Choroid plexus epithelial cell (primary cell): ENCODE measurements at places on chromosomes 2 and 18.

GRCh38 chr2:20487392-20488174, 40.7 kb downstream of the RHOB start:
- no peak for DNase-seq

DNA sequence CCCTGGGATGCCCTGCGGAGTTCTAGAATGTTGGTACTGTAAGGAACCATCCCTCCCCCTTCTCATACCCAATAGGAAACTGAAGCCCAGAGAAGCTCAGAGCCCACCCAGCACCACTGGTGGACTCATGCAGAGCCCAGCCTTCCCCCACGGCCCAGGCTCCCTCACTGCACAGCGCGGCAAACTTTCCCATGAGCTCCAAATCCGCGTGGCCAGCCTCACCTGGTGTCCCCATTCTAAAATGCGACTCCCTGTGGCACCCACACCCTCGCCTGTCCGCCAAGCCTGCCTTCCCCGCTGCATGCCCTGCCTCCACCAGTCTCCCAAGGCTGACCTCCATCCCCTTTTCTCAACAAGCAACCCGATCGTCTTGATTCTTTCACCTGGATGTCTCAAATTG, 51.1 kb downstream of the PTGR3 start:
- no peak for DNase-seq

GRCh38 chr2:205524656-205525055, 157.6 kb upstream of the NRP2 start:
- DNase-seq: no peak

DNA sequence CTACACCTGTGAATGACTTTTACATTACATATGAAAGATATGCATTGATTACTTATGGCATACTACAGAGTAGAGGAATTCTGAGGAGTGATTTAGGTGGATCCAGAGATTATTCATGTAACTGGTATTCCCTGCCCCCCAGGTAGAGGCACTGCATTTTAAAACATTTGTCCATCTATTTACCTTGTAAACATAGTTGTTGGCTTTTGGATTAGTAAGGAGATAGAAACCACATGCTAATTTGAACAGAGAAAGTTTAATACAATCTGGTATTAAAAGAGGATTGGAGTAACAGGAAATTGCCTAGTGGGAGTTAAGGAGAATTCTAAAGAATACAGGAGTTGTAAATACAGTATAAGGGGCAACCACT, 15.9 kb downstream of the GALNT3 start:
- DNase-seq: no peak

DNA sequence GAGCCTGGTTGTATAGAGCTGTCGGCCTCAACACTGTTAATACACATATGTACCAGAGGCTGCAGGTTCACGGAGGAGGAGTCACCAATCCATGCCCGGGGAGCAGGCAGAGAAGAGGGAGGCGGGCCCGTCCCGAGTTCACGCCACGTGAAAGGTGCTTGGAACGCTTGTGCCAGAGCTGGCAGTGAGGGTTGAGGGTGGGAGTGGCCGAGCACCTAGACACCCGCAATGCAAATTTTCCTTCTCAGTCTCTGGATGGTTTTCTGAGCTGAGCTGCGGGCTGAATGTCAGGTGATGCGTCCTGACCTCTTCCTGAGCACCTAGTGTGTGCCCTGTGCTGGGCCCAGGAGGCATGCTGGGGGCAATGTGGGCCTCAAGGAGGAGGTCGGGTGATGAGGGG, 52.2 kb downstream of the ODC1 start:
- no peak for DNase-seq

DNA sequence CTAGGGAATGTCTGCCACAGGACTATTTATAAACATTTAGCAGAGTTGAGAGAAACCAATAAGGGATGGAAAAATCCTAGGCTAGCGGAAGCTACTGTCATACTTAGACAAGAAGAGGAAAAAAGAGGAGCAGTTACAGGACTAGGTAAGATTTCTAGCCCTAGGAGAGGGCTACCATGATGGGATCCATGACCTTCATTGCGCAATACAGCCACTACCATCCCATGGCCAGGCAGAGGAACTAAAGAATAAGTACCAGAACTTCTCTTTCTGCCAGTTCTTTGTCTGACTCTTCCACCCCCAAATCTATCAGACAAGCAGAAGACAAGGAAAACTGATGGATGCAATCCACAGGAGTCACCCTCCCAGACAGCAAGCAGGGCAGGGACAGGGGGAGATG, 417.0 kb upstream of the CHST9 start:
- DNase-seq: no peak

GRCh38 chr18:58269931-58270330, 225.9 kb downstream of the NEDD4L start:
- peak; percentile 22 for DNase-seq

DNA sequence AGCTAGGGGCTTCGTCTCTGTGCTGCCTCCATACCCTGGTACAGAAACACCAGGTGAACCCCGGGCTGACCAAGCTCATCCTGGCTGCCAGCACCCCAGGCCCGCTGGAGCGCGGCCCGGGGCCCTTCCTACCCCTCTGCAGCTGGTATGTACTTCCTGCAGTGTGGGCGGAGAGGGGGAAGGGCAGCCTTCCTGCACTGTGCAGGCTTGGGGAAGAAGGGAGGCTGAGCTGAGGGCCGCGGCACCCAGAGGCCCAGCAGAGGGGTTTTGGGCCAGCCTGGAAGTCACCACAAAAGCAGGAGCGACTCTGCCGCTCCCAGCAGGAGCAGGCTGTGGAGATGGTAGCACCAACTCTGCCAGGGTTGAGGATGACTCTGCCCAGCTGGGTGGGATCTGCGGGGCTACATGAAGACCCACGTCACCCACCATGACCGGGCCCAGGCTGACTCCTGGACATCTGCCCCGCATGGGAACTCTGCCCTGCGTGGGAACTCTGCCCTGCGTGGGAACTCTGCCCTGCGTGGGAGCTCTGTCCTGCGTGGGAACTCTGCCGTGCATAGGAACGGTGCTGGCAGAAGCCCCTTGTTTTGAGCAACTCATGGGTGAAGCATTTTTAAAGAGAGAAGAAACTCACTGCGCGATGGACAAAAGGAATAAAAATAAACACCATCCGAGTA, 273.3 kb downstream of the NDUFA10 start:
- no peak for DNase-seq

GRCh38 chr2:236125541-236125940, 42.6 kb downstream of the GBX2 start:
- no peak for DNase-seq

DNA sequence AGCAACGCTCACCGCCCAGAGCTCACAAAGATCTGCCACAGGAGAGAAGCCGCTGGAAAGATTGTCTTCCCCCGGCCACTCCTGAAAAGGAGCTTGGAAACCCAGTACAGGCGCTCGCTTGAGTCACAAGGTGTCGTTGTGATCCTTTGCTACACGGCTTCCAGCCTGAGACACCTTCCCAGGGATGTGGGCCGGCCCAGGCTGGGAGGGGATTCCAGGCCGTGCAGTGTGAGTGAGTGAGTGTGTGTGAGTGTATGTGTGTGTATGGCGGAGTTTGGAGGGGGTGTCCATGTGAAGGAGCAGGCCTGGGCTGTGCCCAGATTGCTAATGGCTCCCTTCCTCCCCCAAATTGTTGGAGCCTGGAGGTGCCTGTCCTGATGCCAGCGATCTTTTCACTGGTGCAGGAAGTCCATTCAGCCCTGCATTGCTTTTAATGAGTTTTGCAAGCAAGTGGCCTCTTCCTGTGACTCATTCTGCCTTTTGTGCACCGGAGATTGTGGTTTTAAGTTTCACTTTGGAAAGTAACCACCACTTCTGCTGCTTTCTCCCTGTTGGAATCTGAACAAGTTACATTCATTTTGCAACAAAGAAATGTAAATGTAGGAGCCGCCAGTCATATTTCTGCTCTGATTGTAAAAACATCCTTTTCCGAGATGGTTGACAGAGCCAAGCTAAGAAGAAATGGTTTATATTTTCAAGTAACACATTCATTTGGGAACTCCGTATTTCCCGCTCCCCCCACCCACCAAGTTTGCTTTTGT, 83.7 kb downstream of the LPIN1 start:
- DNase-seq: peak; percentile 98

DNA sequence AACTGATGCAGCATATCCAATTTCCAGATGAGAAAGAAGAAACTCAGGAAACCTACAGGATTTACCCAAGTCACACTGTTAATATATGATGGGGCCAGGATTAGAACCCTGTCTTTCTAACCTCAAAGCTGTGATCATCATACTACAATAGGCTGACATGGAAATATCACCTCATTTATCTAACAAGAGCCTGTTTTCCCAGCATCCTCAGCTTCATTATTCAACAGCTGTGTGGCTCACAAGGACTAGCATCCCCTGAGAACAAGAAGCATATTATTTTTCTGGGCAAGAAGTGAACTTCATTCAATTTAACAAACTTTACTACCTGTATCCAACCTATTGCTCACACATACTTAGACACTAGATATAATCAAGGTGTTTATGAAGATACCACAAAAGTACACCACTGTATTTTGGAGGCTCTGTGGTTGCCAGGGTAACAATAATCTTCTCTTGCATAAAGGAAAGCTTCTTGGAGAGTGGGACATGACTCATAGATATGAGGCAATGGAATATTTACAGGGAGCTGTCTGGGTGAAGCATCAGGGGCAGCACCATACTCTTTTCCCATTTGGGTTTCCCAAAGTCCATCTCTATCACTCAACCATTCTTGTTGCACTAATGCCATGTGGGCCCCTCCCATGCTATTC, 218.2 kb downstream of the RAD51AP2 start:
- peak; percentile 94 for DNase-seq

DNA sequence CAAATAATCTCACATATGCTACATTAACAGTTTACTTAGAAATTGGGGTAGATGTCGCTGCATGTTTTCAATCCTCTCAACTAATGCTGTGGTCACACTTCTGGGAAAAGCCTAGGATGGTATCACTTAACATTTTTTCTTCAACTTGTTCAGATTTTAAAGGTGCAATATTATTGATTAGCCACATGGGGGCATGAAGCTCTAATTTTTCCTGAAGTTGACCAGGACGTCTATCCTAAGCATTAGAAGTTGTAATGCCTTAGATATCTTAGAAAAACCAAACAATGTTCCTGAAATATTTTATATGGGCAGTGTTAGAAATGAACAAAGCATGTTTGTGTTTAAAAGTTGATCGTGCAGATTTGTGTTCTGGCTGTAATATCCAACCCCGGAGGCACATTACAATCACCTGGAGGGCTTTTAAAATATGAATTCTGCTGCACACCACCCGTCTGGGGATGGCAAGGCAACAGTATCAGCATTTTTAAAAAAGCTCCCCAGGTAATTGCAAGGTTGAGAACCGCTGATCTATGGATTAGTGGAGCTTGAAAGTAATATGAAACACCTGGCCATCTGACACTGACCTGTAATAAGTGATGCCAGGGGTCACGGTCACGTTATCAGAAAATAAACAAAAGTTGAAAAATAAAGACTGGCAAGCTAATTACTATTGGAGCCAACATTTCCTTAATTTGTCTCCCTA, 100.5 kb upstream of the LMAN1 start:
- DNase-seq: peak; percentile 86

DNA sequence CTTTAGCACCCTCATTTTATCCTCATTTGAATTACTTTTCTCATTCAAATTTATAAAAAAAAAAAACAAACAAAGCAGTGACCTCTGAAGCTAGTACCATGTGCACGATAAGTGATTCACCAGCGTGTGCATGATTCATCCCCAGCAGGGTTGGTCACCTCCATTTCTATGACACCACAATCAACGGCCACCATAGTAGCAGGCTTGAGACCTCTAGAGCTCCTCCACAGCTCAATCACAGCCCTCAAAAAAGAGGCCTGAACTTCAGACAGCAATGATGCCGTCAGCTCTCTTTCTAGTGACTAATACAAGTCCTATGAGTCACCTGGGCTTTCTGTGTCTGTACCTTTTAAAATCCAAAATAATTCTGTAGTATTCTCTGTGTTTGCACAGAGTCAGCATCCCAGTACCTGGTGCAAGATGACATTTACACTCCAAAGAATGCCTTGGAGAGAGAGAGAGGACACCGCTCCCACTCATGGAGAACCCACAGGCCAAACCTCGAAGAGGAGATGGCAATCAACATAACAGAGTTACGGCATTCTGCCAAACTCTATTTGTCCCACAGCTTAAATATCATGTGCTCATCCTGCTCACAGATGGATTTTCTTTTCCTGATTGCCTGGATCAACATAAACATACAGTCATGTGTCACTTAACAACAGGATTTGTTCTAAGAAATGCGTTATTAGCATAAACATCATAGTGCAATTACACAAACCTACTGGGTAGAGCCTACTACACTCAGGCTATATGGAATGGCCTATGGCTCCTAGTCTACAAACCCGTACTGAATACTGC, 58.7 kb downstream of the L3MBTL4 start:
- peak; percentile 12 for DNase-seq

GRCh38 chr2:4635289-4635688, 931.9 kb downstream of the DCDC2C start:
- DNase-seq: no peak

GRCh38 chr18:79760881-79761280, 36.9 kb upstream of the KCNG2 start:
- DNase-seq: no peak

- no peak for DNase-seq
These were observed 92.8 kb upstream of the HS6ST1 start for GRCh38 chr2:128411431-128411830.

- DNase-seq: no peak
These were observed 227.6 kb upstream of the SMIM21 start for GRCh38 chr18:75654851-75655751.

DNA sequence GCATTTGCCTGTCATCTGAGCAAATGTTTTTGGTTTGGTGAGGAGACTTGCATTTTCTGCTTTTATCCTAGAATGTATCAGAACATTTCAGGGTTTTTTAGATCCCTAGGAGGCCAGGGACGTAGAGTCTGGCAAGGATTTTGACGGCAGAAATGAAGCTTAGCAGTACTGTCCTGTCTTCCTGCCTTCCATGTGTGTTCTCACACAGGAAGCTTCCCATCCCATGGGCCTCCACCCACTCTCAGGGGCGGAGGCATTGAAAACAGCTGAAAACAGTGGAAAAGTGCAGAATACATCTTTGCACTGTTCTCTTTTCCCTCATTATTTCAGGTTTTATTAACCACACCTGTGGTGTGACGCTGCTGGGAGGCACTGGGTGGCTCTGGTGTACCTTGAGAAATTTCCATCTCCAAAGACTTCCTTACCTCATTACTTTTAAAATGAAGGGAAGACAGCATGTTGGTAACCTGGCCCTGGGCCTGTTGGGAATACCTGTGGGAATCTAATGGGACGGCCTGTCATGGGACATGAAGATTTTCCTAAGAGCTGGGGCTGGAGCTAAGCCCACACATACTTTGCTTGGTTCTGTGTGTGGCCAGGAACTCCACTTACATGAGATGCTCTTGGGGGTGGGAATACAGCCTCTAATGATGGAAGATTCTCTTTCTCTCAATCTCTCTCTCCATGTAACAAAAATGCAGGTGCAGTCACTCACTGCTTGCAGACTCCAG, 20.5 kb downstream of the PCARE start:
- DNase-seq: peak; percentile 23

DNA sequence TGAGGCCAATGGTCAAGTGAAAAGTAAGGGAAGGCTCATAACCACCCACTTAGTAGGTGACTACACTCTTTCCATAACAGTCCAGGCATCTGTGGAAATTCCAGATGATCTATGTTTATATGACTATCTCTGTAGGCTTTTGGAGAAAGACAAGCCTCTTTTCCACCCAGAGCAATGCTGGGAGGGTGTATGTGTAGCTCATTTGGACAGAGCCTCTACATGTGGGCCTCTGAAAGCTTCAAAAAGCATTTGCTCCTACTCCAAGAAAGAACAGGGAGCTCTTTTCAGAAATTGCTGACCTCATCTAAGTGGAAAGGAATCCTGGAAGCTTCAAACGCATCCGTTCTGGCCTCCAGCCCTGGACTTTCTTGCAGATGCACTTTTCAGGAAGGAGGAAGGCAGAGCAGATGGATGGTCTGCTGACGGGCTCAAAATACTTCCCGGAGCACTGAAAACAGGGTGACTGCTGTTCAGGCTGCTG, 308.7 kb downstream of the LRATD1 start:
- DNase-seq: no peak

GRCh38 chr2:74675090-74675489, 21.0 kb downstream of the SEMA4F start:
- DNase-seq: no peak
